Activated CD4-positive, alpha-beta T cell treated with anti-CD3 and anti-CD28 coated beads for 4 hours (primary cell): ENCODE measurements at places on chromosomes 4 and X.

- no peak for DNase-seq
Observed at GRCh38 chr4:142318280-142318679, 527.8 kb downstream of the INPP4B start.

GRCh38 chrX:49187028-49187394 lies 838 bp upstream of the PRICKLE3 start:
- DNase-seq: no peak

DNA sequence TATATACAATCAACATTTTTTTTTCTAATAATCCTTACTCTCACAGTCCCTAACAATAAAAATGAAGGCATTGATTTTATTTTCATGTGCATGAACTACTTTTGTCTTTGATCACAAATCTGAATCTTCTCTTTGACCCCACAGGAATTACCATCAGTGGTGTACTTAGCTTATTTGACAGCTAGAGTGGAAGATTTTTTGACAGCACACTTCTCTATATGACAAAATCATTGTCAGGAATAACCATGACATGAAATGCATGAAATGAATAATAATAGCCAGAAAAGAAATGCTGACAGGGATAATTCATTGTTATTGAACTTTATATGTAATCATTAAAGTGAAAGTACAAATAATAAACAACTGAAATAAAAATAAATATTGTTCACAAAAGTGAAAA lies 604.2 kb downstream of the EPHA5 start:
- DNase-seq: no peak

GRCh38 chr4:102623622-102624021 lies 122.5 kb downstream of the NFKB1 start:
- DNase-seq: no peak

DNA sequence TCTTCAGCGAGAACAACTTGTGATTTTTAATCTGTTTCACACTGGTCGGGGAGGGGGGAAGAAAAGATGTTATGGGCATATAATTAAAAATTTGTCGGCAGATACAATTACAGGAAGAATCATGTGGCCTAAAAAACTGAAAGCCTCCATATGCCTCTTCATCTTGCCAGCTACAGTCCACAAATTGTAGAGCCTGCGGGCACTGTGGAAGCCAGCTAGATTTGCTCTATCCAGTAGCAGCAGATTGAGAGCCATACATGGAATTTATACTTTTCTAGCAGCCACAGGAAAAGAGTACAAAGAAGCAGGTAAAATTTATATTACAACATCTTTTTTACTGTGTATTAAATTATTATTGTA lies 147.3 kb downstream of the TBL1X start:
- no peak for DNase-seq

DNA sequence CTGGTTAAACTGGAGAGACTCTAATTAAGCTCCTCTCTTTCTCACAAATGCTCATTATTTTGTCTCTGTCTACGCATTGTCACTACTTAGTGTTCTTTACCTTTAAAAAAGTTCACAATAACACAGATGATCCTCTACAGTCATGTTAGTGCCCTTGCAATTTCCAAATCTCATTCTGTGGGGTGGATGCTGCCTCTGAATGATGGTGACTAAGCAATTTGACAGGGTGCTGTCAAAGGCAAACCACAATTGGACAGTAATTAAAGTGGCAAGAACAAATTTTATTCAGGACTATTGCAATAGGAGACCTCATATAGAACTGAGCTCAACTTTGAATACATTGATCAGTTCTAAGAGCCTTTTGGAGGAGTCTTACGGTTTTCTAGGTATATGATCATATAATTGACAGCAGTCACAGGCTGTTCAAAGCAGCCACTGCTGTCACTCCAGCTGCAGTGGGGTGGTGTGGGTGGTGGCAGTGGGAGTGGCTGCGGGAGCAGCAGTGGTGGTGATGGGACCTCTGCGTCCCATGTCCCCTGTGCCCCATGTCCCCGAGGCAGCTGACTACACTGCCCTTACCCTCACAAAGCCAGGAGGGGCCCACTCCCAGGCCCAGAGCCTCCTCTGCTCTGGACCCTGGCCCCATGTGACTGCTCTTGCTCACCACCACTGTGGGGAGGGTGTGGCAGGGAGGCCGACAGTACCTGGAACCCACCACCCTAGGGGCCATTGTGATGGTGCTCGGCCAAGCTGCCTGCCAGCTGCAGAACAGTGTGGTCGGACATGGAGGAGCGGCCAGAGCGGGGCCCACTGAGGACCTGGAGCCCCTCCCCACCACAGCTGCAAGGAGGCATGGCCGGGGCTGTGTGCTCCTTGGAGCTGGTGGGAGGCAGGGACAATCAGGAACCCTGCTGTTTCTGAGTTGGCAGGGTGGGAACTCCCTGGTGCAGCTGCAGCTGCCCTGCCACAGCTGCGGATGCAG lies 30.4 kb upstream of the PAGE1 start:
- DNase-seq: no peak

DNA sequence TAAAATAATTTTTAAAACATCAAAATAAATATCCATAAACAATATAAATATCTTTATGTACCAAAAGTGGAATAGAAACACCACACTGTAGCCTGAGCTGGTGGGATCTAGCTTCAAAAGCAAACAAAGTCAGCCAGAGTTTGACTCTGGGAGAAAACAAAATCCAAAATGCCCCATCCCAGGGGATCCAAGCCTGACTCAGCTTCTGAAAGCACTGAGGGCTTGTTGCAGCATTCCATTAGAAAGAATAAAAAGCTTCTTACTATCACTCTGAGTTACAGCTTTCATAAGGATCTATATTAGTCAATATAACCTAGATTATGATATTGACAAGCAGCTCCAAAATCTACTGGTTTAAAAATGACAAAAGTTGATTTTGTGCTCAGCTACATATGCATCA lies 149.7 kb upstream of the ANKRD50 start:
- DNase-seq: no peak

DNA sequence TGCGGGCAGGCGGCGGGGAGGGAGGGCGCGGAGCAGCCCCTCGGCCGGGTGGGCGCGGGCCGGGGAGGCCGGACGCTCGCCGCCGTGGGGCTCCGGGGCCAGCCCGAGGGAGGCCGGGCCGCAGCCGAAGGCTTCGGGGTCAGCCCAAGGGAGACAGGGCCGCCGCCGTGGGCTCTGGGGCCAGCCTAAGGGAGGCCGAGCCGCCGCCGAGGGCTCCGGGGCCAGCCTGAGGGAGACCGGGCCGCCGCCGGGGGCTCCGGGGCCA lies 251 bp downstream of the KIAA0232 start:
- DNase-seq: no peak

GRCh38 chrX:56498756-56499155 lies 64.7 kb upstream of the UBQLN2 start:
- DNase-seq: no peak

- no peak for DNase-seq
Observed at GRCh38 chr4:148373093-148373492, 69.1 kb downstream of the NR3C2 start.

DNA sequence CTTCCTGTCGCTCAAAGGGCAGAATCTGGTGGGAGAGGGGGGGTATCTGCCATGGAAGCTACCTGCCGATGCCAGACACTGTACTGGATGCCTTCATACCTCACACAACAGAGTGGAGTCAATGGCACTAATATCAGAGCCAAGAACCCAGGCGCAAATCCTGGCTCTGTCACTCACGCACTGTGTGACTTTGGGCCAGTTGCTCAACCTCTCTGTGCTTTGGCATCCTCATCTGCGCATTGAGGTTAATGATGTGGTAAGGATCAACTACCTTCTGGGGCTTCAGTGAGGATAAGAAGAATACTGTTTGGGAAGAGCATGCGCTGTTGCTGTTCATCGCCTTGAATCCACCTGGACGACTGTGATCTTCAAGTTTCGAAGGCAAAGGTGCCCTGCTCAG lies 70.6 kb downstream of the PPP2R2C start:
- DNase-seq: no peak

DNA sequence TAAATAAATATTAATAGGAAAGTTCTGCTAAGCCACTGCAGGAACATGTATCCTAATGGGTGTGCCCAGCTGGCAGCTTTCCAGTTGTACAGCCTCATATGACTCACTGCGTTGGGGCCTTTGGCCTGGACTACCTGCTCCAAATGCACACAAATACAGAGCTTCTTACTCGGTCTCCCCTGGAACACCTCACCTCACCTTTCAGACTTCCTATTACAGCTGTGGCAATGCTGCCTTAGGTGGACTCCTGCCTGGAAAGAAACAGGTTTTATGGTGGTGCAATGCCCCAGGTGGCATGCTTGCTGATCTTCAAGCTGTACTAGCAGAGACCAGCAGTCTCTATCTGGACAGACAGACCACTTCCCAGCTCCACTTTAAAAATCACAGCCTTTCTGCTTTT lies 85.7 kb upstream of the EXOC1L start:
- DNase-seq: no peak

DNA sequence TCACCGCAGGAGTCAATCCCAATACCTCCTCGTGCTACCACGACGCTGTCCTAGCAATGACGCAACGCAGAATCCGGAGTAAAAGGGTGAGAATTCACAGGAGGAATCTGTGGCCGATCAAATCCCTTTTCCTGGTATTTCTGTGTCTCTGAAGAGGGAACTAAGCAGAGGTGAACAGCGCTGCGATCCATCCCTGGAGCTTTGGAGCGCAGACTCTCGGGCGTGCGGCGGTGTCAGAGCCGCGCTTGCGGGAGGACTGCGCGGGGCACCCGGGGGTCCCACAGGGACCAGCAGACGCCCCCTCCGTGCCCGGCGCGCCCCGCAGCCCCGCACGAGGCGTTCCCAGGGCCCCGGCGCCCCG lies 17.2 kb upstream of the ZNF718 start:
- no peak for DNase-seq

- no peak for DNase-seq
Observed at GRCh38 chr4:84563002-84563401, 19.9 kb upstream of the CDS1 start.

DNA sequence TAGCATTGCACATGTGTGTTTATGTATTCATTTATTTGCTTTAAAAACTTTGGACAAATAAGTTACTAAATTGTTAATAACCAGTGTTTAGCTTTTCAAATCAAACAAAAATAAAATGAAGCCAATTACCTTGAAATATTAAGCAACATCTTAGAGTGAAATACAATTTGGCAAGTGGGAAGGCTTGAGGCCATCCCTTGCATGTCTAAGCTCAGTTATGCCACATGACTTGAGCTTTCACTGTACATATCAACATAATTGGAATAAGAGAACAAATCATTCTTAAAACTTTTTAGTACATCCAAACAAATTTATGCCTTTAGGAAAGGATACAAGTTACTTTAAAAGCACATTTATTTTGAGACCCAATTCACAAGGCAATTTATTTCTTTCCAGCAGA lies 640.6 kb downstream of the SPRY1 start:
- DNase-seq: no peak

GRCh38 chr4:76300012-76300411 lies 6.5 kb upstream of the STBD1 start:
- no peak for DNase-seq

- no peak for DNase-seq
Observed at GRCh38 chr4:98345838-98346237, 84.7 kb downstream of the RAP1GDS1 start.
